ENCODE measurements at places on chromosomes 1 and 21.
A peak's percentile ranks its signal among the peaks of the same experiment; 100 is the strongest.

GRCh38 chr21:43637530-43638158 lies 21.6 kb downstream of the HSF2BP start:
- DNase-seq: no peak

DNA sequence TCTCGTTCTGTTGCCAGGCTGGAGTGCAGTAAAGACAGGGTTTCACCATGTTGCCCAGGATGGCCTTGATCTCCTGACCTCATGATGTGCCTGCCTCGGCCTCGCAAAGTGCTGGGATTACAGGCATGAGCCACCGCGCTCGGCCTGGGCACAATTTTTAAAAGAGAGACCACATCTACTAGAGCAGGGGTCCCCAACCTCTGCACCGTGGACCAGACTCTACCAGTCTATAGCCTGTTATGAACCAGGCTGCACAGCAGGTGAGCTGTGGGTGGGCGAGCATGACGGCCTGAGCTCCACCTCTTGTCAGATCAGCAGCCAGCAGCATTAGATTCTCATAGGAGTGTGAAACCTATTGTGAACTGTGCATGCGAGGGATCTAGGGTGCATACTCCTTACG lies 20.8 kb downstream of the TNNT2 start:
- no peak for DNase-seq

GRCh38 chr1:74689621-74690363 lies 16.2 kb upstream of the ERICH3 start:
- peak; percentile 61 for DNase-seq

DNA sequence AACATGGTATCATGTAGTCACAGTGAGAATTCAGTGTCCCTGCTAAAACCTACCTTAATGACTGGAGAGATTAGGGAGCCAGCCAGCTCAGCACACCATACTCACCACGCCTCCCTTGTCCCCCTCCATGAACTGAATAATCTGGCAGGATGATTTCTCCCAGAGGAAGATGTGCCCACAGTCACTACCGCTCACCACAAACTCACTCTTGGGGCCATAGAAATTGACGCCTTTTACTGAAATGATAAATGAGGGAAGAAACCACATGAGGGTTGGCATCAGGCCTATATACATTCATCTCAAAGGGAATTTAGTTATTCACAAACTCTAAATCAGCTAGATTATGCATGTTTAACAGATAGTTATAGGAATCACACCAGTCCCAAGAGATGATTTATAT lies 17.4 kb downstream of the PEA15 start:
- DNase-seq: no peak

DNA sequence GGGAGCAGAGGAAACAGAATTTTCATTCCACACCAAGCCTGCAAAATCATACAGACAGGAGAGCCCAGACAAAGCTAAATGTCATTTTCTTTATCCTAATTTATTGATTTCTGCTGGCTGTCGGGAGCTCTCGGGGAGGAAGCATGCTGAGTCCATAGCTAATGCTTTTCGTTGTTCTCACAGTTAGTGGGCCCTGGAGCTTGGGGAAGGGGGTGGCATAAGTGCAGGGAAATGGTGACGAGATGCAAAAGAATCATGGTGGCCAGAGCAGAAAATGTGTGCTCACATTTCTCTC lies 202.4 kb downstream of the TOMM20 start:
- DNase-seq: no peak

DNA sequence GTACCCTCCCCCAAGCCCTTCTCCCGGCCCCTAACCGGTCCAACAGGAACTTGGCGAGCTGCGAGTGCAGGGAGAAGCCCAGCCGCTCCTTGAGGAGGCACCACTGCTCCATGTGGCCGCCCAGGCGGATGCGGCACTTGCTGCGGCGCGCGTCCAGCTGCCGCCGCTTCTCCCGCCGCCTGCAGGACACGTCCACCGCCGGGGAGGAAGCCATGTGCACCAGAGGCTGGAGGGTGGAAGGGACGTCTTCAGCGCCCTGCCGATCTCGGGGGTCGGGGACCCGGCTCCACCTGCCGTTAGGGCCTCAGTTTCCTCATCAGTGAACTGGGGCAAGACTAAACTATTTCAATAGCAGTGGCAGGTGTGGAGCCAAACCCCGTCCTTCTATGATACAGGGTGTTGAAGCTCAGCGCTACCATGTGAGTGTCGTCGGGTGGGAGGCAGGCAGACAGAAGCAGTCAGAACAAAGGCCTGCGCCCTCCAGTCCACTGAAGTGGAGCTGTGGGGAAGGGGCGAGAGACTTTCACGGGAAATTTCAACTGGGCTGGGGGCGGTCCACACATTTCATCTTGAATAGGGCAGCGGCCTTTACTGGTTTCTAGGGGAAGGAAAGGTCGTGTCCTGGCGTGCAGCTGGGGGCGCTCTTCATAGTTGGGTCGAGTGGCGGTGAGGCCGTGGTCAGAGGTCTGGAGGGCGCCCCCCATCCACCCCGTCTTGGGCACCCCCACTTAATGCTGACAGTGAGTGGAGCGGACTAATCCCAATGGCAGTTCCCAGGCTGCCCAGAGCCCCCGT lies 592 bp downstream of the ZNF692 start:
- DNase-seq: peak; percentile 23

- DNase-seq: no peak
Observed at GRCh38 chr1:220892997-220893700, 13.9 kb downstream of the HLX start.

GRCh38 chr1:81118550-81118949 lies 682.2 kb upstream of the ADGRL2 start:
- no peak for DNase-seq

- no peak for DNase-seq
Observed at GRCh38 chr1:113153116-113153803, 80.3 kb downstream of the LRIG2 start.

- no peak for DNase-seq
Observed at GRCh38 chr1:192443616-192444015, 126.8 kb downstream of the RGS21 start.

DNA sequence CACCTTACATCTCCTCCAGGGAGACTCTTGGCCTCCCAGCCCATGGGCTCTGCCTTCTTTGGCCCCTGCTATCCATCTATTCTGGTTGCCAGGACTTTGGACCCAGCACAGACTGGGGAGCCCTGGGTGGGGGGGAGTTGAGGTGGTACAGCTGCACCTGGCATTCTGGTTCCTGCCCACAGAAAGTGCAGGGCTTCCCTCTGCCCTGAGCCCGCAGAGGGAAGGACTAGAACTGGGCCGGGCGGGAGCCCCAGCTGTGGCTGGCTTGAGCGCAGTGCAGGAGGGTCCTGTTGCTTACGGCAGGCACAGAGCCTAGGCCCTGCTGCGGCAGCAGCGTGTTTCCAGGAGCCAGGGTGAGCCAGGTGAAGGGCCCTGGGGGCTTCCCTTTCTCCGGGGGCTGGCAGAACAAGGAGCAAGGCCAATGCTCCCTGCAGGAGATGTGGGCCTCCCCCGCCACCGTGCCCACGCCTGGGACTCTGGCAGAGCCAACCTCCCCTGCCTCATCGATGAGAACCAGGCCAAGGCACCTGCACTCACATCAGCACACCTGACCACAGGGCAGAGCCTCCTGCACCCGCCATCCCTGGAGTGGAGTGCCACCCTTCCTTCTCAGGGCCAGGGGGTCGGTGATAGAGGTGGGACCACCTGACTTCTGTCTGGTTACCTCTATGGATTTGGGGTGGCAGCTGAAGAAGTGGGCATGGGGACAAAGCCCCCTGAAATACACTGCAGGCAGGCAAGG lies 16.1 kb downstream of the PARS2 start:
- no peak for DNase-seq

DNA sequence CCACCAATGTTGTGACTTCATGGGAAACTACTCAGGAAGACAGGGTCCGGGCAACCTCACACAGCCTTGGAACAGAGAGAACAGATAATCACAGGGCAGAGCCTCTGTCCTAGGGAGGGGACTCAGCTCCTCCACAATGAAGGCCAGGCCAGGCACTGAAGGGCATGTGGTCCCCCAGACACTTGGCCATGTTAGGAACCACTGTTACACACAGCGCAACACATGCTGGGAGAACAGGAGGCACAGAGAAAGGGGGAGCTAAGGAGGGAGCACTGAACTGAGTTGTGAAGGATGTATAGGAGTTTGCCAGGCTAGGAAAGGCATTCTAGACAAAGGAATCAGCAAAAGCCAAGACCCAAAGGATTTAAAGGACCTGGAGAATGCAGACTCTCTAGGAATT lies 127.6 kb downstream of the DMRTB1 start:
- DNase-seq: no peak

GRCh38 chr1:230112131-230112701 lies 45.2 kb downstream of the GALNT2 start:
- no peak for DNase-seq

DNA sequence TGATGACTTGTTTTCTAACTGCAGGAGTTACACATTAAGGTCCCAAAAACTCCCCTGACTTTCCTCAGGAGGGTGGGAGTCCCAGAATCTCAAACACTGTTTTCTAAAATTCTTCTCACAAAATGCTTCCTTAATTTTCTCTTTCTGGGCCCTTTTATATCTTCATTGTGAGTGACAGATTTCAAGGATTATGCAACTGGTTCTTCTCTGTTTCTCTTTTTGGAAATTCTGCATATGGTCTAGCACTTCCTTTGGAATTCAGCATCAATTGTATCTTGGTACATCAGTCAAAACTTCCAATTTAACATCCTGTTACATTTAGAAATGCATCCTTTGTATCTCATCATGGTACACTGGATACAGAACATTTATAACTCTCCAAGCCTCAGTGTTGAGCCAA lies 59.7 kb downstream of the LMO4 start:
- DNase-seq: no peak

GRCh38 chr1:19802269-19802668 lies 2.6 kb upstream of the TMCO4 start:
- no peak for DNase-seq

DNA sequence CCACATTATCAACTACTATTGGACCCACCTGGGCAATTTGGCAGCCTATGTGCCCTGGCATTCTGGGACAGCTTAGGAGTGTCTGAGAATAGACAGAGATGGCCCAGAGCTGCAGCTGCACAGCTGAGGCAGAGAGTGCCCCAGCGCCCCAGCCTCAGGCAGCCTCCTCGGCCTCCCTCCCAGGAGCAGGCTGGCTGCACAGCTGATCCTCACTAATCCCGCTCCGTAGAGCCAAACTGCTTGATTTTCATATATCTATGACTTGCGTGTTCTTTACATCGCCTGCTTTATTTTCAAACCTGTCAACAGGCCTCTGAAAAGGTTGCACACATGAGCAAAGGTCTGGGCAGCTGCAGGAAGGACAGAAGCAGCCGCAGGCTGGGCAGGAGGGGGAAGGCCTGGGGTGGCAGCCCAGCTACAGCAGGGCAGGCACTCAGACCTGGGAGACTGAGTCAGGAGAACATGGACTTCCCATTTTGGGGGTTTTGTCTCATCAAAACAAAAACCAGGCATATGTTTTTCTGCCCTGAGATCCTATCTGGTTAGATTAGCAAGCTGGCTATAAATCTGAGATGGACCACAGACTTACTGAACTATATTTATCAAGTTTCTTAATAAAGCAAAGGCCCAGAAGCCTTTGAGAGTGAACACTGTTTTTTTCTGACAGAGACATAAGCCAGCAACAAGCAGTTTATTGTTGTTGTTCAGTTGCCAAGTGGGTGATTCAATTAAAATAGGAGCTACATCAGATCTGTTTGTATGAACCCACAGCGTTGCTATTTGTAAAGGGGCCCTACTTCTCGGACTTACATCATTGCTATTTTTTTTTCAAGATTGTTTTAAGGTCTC lies 301.8 kb upstream of the DUSP10 start:
- no peak for DNase-seq

GRCh38 chr1:57599236-57599994 lies 175.6 kb upstream of the DAB1 start:
- no peak for DNase-seq

DNA sequence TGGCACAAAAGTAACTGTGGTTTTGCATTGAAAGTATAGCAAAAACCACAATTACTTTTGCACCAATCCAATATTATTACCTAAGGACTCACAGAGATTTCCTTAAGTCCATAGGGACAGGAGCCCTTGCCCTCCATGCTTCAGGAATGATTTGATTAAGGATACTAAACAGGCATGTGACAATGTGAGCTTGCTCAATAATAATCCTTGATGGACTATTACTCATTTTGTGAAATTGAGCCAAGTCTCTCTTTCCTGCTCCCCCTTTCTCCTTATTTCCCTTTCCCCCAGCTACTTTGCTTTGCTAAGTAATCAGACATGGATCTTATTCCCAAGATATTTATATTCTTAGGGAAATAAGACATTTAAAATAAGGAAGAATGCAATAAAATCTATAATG lies 21.6 kb upstream of the RGL1 start:
- no peak for DNase-seq

- DNase-seq: no peak
Observed at GRCh38 chr1:87814573-87814972, 485.9 kb downstream of the LMO4 start.

DNA sequence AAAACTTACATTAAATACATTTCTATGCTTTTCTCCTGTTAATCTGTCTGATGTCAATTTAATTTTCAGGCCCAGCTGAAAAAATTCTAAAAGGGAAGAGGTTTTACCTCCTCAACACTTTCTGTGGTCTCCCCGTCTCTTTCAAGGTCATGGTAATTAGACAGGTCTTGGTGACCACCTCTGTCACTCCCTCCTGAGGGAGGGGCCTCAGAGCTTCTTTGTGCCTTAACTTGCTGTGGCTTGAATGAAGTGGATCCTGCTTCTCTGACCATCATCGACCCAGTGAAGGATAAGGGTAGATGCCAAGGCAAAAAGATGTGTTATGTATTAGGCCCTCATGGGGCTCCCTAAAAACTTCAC lies 40.8 kb upstream of the OSBPL9 start:
- no peak for DNase-seq
